SK-N-MC (cell line): ENCODE measurements at places on chromosomes 5 and 9.

DNA sequence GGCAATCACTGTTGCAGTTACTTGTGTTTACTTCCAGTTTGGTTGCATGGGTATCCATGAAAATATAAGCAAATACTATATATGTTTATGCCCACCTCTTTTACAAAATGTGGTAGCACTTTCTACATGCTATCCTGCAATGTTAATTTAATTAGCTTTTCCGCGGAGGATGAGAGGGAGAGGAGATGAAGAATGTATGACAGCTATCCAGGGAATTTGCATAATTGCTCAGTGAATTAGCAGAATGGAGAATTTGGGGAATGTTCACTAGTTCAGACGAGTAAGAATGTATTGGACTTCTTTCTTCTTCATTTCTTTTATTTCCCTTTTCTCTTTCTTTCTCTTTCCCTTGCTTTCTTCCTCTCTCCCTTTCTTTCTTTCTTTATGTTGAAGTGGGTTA, 140.7 kb upstream of the SLC28A3 start:
- no peak for DNase-seq

DNA sequence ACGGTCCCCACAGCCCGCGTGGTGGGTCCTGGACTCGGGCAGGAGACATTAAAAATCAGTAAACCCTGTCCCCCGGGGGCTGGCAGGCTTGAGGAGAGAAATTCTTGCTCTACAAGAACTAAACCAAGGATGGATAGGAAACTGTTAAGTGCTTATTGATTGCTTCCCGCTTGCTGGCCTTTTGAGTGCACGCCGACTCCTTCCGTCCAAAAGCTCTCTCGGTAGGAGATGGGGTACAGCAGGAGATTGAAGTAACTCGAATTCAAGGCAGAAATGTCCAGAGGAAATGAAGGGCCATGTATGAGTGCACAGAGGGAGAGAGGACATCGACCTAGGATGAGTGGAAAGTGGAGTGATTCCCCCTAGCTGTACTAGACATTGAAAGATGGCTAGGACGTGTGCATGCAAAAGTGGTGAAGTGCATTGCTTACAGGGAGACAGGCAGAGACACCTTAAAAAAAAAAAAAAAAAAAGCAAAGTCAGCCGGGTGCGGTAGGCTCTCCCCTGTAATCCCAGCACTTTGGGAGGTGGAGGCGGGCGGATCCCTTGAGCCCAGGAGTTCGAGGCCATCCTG, 923 bp downstream of the RECK start:
- DNase-seq: no peak

DNA sequence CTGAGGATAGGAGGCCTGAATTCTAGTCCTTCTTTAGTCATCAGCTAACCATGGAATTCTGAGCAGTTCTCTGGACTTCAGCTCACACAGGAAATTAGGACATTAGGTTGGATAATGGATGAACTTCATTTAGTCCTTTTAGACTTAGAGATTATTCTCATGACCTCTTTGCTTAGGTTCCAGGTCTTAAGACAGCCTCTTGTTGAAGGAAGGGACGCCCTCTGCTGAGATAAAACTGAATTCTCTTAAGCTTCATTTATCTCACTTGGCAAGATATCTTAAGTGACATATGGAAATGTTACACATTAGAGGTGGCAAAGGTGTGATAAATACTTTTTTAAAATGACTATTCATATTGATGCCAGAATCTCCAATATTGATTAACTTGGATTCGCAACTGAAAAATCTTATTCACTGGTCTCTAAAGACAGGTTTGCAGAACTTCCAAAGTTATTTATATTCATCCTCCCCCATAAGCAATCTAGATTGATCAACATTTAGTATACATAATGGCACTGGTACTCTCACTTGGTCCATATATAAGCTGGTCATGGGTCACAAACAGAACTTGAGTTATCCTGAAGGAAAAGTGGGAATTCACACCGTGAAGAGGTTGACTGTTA, 16.9 kb upstream of the ZNF366 start:
- no peak for DNase-seq

- DNase-seq: no peak
Measured at GRCh38 chr5:179780362-179780761, 13.4 kb upstream of the LTC4S start.

- DNase-seq: no peak
Measured at GRCh38 chr9:18970393-18970792, 62.6 kb downstream of the SAXO1 start.

- no peak for DNase-seq
Measured at GRCh38 chr9:38061326-38061977, 7.6 kb downstream of the SHB start.

GRCh38 chr5:61734966-61735365, 402.9 kb downstream of the ZSWIM6 start:
- no peak for DNase-seq

- DNase-seq: no peak
Measured at GRCh38 chr5:119402081-119402480, 46.3 kb downstream of the TNFAIP8 start.

GRCh38 chr5:177445052-177445916, 1.3 kb upstream of the PRR7 start:
- no peak for DNase-seq

DNA sequence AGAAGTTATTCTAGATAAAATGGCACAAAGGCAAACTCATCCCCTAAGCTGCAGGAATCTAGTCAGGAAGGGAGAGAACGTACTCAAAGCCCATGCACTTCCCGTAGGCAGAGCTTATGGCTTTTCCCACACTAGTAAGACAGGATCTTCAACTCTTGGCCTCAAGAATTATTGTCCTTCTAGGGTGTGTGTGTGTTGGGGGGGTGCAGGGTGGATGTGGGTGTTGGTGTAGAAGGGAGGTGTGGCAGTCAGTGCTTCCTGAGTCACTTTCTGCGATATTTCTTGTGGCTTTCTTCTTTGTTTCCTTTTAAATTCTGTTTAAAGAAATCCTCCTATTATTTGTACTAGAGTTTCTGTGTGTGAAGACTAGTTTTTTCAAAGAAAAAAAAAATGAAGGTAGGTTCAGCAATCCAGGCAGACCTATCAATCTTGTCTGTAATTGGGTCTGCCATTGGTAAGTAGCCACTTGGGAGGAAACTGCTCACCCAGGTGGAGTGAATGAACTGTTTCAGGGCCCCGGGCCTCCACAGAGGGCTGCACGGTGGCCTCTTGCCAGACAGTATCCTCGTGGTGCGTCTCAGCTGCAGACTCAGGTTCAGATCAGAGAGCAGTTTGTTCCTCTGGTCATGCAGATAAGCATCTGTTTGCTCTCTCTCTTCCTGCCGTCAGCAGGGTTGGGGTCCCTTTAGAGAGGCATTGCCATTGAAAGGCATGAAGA, 131.9 kb downstream of the NPR3 start:
- DNase-seq: no peak

GRCh38 chr5:67510204-67510603, 313.6 kb upstream of the CD180 start:
- DNase-seq: no peak

DNA sequence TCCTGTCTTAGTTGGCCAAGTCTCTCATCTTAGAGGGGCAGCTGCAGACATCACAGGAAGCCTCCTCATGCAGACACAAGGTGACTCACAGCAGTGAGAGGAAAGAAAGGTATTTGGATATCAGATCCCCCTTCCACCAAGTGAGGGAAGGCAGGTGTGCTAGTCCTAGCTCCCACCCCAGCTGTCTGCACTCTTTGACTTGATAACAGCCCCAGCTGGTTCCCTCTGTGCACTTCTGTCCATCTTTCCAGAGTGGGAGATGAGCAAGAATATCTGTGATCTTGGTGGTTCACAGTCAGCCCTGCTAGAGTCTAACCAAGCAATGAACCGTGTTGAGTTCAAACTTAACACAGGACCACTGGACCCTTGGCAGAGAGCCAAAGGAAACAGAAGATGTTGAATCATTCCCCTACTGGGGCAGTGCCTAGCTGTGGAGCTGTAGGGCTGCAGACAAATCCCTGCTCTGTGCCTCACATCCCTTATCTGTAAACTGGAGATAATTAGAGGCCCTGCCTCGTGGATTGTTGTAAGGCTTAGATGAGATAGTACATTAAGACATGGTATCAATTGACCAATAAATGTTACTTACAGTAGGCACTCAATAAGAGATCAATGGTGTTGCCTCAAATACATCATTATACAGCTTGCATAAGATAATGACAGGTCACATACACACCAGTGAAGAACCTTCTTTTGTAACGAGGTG, 39.1 kb downstream of the SH3RF2 start:
- no peak for DNase-seq

GRCh38 chr9:131411719-131412681, 18.1 kb downstream of the PRRC2B start:
- no peak for DNase-seq

GRCh38 chr5:56123531-56124243, 109.4 kb downstream of the ANKRD55 start:
- no peak for DNase-seq

GRCh38 chr5:153824909-153825308, 213.8 kb downstream of the FAM114A2 start:
- DNase-seq: no peak

DNA sequence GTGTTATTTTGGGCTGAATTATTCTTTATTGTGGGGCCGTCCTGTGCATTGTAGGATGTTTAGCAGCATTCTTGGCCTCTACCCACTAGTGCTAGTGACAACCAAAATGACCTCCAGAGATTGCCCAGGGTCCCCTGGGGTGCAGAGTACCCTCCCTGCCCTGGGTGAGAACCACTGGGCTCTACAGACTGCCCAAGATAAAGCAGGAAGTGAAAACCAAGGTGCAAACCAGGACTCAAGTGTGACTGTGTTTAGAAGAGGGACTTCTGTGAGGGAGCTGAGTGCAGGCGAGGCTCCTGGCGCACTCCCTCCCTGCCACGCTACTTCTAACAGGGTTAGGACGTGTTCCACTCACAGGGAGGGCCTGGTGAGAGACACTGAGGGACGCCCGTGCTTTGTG, 41.6 kb downstream of the USP20 start:
- no peak for DNase-seq

GRCh38 chr9:105901514-105902109, 207.3 kb downstream of the TMEM38B start:
- DNase-seq: no peak

GRCh38 chr9:134877541-134877940, 3.1 kb upstream of the FCN2 start:
- no peak for DNase-seq

DNA sequence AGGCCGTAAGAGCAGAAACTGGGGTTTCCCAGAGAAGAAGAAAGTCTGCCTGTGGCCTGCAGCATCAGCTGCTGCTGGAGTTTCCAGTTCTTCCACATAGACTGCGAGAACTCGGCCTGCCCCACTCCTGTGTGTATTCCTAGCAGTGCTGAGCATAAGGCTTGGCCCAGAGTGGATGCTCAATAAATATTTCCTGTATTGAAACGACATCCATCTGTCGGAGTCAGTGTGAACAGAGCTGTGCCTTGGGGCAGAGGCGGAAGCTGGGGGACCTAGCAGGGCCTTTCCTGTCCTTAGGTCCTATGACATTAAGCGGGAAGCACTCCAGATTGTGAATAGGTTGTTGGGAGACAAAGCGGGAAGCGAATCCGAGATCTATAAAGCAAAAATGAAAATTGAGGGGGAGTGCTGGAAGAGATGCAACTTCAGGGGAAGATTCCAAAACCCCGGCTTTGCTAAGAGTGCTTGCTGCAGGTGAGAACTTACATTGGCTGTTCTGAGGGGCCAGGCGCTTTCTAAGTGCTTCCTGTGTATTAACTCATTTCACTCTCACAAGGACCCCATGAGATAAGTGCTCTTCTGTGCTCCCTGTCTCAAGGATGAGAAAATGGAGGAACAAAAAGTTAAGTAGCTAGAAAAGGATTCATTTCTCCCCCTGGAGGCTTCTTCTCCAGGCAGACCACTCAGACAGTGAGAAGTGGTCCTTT, 76.1 kb upstream of the CXCL14 start:
- DNase-seq: no peak

GRCh38 chr9:93575796-93576257, 557 bp upstream of the PHF2 start:
- DNase-seq: no peak

DNA sequence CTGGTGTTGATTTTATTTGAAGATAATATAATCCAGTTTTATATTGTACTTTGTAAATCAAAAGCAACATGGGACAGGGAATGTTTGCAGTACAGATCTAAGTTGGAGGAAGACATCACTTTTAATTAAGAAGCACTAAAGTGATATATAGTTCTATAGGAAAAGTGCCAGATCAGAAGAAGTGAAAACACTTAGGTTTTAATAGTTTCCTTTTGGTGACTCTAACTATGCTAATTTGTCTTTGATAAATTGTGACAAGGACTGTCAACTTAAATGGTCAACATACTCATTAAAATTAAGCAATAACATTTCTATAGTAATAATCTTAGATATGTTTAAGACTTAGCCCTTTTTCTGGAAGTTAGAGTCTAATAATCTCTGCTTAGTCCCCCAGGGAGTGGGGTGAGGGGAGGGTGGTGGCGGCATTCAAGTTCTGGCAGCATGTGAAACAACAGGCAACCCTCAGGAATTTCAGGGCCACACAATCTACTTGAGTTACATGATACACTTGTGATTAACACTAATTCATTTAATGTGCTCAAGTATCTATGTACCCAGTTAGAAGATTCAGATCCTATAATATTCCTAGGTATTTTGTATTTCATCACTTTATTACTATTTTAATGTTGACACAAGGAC, 1026.5 kb downstream of the NR2F1-AS1 start:
- DNase-seq: no peak

DNA sequence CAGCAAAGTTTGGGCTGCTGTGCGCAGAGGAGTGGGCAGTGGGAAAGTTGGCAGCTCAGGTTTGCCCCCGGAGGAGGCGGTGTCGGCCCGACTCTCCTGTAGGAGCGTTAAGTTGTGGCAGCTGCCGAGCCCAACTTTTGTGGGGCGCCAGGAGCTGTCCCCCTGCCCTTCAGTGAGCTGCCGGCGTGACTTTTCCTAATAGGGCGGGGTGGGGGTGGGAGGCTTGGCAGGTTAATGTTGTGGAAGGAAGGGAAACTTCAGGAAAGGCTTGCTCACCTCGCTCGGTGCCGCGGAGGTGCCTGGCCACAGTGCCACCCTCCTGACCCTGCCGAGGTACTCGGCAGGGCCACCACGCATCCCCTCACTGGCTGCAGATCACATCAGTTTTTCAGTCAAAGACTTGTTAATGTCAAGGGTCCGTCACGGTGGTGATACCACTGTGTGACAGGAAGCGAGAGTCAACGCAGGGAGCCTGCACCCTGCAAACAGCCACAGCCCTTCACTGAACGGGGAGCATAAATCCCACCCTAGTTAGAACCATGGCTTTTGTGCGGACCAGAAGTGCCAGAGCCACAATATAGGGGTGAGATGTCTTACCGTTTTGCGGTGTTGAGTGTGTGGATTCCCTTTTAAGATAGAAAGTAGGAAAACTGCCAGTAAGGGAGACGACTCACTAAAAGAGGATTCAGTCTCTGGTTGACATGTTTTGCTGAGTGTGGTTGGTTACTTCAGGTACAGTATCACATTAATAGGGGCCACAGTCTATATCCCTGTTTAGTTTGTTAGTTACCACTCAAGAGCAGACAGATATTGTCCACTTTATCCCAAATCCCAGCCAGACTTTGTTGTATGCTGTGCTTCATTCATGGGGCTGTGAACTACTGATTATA, 796 bp downstream of the LNPEP start:
- no peak for DNase-seq

DNA sequence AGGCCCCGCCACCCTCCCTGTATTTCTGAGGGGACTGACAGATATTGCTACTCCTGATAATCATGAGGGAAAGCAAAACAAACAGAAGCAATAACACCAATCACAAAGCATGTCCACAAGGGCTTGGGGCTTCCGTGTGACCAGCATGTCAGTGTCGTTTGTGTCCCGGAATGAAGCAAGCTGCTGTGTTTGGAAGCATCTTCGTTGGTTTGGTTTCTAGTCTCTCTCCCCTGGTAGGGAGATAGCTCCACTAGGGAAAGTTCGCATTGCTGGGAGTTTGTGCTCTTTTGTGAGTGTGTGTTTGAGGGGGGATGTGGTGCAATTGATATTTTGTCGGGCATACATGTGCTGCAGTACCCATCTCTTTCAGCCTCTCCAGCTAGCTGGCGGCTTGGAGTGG, 1.4 kb downstream of the GRIA1 start:
- no peak for DNase-seq
